ENCODE measurements at places on chromosomes 12 and 14.

DNA sequence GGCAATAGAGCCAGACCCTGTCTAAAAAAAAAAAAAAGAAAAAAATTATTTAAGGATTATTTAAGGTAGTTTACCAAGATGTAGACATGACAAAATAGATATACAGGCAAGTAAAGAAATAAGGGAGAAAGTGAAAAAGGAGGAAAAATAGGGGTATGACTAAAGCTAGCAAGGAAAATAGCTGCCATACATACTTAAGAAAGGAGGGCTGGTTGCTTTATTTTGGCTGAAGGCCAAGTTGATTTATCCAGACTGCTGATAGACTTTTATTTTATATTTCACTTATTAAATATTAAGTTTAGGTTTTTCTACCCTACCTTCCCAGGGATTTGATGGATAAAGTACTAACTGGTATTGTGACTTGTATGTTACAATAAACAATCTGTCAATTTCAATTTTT is 8.3 kb upstream of the AEBP2 start:
- no peak for DNase-seq

GRCh38 chr14:102362084-102362483 is 606 bp downstream of the CINP start:
- DNase-seq: peak; percentile 34

DNA sequence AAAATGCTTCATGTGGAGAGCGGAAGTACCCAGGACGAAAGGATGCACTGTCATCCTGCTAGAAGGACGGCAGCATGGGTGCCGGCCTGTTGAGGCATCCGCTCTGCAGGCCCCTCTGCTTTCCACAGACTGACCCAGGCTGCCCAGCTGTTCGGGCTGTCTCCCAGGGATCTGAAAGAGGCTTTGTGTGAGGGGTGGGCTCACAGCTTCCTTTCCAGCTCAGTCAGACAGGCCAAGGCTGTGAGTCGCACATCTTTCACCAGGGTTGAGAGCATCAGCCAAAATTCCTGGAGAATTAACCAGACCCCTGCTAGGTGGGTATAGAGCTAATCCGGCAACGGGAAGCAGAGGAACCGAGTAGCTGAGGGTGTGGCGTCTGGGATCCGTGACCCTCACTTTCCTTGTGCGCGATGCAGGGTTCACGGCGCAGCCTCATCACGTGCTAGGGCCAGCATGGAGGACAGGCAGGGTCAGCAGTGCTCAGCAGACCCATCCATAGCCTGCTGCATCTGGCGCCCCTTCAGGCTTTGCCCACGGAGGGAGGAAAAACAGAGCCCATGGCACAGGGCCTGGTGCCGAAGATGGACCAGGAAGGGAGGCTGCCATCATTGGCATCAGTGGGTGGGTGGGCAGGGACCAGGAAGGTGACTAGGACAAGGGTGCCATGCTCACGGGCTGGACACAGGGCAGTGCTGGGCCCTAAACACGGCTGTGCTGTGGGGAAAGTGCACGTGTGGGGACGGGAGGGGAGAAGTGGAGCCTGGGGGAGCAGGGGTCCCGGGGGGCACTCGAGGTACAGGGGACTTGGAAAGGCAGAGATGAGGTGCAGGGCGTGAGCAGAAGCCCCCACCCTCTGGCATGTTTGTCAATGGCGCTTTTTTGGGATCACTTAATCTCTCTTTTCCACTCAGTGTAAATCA is 9.2 kb upstream of the SIVA1 start:
- no peak for DNase-seq

- no peak for DNase-seq
These were observed 111.1 kb upstream of the CCDC175 start for GRCh38 chr14:59687663-59688062.

- DNase-seq: no peak
These were observed 183.2 kb downstream of the C12orf50 start for GRCh38 chr12:87846045-87846444.

GRCh38 chr14:105333020-105333490 is 18.5 kb downstream of the PACS2 start:
- DNase-seq: no peak

DNA sequence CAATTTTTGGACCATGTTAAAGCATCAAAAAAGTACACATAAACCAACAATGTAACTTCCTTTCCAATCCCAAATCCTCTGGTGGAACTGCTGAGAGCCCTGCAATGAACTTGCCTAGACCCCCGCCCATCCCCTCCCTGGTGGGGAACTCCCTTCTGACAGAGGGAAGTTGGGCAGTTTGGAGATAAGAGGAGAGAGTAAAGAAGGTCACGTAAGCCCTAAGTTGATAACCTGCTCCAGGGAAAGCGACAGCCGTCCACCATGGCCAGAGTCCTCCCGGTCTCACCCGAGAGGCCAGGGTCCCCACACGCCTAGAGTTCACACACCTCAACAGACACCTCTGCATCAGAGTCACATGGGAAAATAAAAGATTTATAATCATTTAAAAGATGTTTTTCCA is 138.7 kb downstream of the EGLN3 start:
- no peak for DNase-seq

DNA sequence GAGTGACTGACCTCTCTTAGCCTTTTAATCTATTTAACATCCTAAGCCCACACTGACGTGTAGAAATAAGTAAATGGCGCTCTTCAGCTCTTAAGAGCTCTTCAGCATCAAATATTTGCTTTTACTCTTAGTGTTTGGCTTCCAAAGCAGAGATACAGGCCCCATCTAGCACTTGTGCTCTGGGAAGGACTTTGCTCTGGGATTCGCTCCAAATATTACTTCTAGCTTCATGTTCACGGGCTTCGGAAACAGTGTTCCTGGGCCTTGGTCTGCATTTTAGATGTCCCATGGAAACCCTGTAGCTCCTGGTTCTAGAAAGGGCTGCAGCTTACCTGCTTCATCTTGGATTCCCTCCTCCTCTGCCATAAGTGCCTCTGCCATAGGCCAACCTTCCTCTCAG is 2.7 kb upstream of the NKX2-8 start:
- no peak for DNase-seq

- no peak for DNase-seq
These were observed 78.5 kb downstream of the PPFIBP1 start for GRCh38 chr12:27602516-27602915.

- DNase-seq: no peak
These were observed 80.3 kb downstream of the PAPOLA start for GRCh38 chr14:96582411-96582961.

GRCh38 chr12:62969695-62970094 is 34.7 kb upstream of the PPM1H start:
- no peak for DNase-seq

GRCh38 chr12:6536894-6537579 is 2.7 kb downstream of the GAPDH start:
- DNase-seq: no peak

- no peak for DNase-seq
These were observed 25.3 kb downstream of the PHLDA1 start for GRCh38 chr12:76006028-76006925.

- no peak for DNase-seq
These were observed 57.6 kb downstream of the CRADD start for GRCh38 chr12:93734784-93735183.

Measured in activated T-cell treated with anti-CD3 and anti-CD28 coated beads for 4 hours (primary cell).